ENCODE measurements at places on chromosomes 1 and 21.

GRCh38 chr1:51908499-51908898, 30.0 kb upstream of the NRDC start:
- no peak for DNase-seq

DNA sequence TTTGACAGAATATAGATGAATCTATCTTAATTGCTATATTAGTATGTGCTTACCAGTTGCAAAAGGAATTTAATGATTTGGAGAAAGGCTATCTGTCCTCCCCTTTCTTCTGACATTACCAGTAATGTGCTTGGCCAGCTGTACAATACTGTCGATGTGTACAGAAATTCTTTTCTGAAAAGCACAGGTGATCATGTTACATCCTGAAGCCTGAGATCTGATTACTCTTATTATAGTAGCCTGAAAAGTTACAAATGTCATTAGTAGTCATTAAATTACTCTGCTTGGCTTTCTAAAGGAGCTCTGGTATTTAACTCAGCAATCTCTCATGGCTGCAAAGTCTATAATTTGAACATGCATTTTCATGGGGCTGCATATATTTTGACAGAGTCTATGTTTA, 209.8 kb downstream of the PTPRC start:
- DNase-seq, result no peak

- DNase-seq, result no peak
Observed at GRCh38 chr1:200708769-200709168, 29.9 kb upstream of the CAMSAP2 start.

- no peak for DNase-seq
Observed at GRCh38 chr1:117059334-117059677, 820 bp upstream of the TTF2 start.

- no peak for DNase-seq
Observed at GRCh38 chr21:44886113-44887075, 12.9 kb upstream of the PTTG1IP start.

DNA sequence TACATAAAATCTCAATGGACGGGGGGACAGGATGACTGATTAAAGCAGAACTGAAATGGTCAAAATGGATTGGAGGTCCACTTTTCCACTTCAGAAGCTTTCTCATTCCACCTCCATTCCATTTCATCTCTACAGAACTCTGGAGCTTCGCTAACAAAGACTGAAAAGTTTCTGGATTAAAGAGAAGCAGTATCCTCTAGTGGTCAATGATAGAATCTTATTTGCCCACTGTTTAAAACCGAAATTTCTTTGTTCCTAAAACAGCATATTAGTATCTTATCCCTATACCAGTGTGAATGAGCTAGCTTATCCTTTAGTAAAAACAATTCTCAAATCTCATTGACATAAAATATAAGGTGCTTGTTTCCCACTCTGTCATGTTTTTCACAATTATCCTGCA, 890.6 kb downstream of the KCNT2 start:
- no peak for DNase-seq

GRCh38 chr1:181324797-181325616, 158.3 kb upstream of the CACNA1E start:
- DNase-seq, result no peak

GRCh38 chr1:67097305-67097704, 37.5 kb downstream of the C1orf141 start:
- DNase-seq, result no peak

- no peak for DNase-seq
Observed at GRCh38 chr1:22828484-22829308, 118.1 kb downstream of the EPHB2 start.

DNA sequence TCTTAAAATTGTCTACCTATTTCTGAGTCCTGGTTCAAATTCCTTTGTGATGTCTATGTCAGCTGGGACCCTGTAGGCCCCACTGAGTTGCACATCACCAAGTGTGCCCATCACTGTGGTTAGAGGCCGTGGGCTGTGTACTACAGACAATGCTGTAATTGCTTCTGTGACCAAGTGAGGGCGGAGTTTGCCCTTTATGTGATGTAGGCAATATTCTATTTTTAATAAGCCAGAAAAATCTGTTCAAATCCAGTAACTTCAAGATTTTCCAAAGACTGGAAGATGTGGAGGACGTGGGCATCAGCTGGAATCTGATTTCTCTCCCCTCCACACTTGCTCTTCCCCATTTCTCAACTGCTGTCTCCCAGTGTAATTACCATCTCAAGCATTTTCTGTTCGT, 215.4 kb downstream of the PBX1 start:
- no peak for DNase-seq
